ENCODE measurements at places on chromosomes 1 and 21.

GRCh38 chr1:36626435-36626834 is 143.7 kb upstream of the CSF3R start:
- no peak for DNase-seq

DNA sequence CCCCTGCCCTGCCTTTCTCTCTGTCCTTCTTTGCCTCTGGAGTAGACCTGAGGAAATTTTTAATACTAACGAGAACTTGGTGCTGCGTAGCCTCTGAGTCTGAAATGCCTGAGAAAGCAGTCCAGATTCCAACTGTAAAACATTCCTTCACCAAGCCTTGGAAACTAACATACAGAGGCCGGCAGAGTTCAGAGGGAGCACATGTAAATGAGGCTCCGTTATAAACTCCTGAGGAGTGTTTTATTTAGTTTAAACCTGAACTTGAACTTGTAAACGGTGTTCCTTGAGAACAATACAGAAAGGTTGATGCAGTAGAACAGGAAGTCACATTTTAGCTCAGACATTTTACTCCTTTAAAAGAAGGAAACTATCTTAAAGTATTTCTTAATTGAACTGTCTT is 280.7 kb downstream of the TM2D1 start:
- DNase-seq: no peak

DNA sequence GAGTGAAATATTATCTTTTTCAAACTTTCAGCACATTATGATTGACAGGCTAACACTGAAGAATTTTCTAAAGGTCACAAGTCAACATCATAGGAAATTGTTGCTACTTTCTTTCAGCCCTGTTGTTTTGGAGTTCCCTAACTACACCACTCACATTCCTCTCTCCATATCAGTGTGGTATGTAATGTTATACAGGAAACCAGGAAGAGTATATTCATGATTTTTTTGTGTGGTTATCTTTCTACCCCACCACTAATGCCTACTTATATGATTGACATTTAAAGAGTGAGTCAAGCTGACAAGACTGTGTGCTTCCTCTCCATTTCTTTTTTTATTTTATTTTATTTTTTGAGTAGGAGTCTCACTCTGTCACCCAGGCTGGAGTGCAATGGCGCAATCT is 47.8 kb upstream of the PRDM2 start:
- no peak for DNase-seq

DNA sequence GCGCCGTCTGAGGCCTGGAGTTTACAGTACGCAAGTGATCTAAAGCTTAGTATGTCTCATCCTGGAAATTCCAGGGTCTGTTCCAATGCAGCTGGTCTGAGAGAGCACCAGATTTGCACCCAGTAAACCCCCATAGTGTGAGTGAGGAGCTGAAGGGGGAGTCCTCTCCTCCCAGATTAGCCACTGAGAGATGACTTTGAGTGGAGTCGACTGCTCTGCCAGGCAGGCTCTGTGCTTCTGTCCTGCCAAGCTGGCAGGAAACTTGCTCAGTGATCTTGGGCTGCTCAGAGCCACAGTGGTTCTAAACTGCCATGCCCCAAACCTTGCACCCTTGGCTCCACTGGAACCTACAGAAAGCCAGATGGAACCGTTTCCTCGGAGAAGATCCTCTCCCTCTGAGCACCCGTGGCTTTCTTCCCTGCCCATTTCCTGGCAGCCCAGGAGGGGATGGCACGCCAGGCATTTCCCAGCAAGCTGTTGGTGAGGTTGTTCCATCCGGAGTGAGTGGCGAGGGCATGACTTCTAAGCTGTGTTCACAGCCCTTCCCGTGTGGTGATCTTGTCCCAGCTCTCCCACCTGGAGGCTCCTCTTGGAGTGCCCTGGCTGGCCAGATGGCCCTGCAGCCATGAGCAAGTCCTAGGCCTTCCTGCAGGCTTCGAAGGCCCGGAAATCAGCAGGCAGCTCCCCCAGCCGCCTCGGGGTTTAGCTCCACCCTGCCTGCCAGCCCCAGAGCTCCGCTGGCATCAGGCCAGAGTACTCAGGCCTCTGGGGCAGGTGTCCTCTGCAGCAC is 125.9 kb upstream of the VAMP3 start:
- DNase-seq: no peak

GRCh38 chr1:185488808-185489207 is 171.8 kb upstream of the IVNS1ABP start:
- no peak for DNase-seq
